ENCODE measurements at places on chromosomes 16 and 17. TPM values are rescaled to one million over a fixed set of nuclear protein-coding genes. Genes with fewer than 3 reads are reported as not detected.

DNA sequence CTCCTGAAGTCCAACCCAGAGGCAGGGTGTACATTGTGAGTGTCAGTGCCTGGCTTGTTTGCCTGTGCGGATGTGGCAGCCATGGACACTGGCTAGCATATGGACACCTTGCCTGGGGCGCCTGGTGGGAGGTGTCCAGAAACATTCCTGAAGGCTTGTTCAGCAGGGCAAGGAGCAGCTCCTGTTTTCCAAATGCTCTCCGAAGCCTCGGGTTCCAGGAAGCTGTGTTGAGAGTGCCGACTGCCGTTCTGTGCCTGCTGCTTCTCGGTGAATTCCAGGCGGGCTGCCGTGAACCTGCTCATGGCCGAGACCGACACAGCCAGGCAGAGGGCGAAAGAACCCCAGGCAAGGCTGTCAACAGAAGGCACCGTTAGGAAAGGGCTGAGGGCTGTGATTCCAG lies 10.9 kb upstream of the DHRS7C start:
- DNase-seq: no peak
- no peak overlapping the region for H3K27ac ChIP-seq
- no peaks in the 10 kb centered on the region for H3K27me3 ChIP-seq
- H3K36me3 ChIP-seq: no peaks in the 10 kb centered on the region

DNA sequence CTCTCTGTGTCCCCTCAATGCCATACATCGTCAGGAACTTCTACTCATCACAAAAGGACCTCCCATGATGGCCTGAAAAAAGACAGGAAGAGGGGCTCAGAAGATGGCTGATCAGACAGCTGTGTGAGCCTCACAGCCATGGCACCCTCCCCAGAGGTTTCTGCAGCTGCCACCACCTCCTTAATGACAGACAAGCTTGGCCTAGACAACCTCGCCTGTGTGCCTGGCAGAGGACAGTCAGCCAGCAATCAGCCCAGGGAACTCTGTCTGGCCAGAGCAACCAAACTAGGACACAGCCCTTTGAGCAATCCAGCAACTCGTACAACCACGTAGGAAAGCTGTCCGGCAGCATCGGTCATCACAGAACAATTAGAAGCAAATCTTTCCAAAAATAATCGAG lies 54.2 kb upstream of the MED9 start:
- H3K36me3 ChIP-seq: no peaks in the 10 kb centered on the region
- peaks cover 59% of the 10 kb centered on the region for H3K4me1 ChIP-seq
- no peak for DNase-seq

DNA sequence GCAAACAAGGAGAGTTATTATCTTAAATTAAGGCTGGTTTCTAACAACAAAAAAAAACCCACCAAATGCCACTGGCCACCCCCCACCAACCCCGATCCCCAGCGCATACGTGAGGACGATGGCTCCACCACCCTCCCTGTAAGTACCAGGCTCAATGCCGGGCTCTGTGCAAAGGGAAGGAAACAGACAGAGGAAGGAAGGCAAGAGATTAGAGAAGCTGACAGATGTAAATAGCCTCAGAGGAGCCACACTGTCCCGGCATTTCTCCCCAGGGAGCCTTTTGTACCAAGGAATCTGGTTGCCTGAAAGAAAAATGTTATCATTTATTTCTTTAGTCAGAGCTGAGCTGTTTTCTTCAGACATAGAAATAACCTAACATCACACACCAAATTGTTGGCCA lies 13.1 kb downstream of the SOST start:
- H3K27me3 ChIP-seq: no peaks in the 10 kb centered on the region
- H3K4me3 ChIP-seq: no peak overlapping the region
- DNase-seq: no peak
- no peaks in the 10 kb centered on the region for H3K36me3 ChIP-seq

- no peak for DNase-seq
- peaks cover 3% of the 10 kb centered on the region for H3K4me1 ChIP-seq
- no peak overlapping the region for H3K4me3 ChIP-seq
Observed at GRCh38 chr16:14121142-14121541, 50.0 kb downstream of the MRTFB start.

ASPA gene
- total RNA-seq: 1.3 TPM

RUNDC3A gene
- 1.0 TPM for total RNA-seq

TBC1D3 gene
- not detected for total RNA-seq
